ENCODE measurements at places on chromosomes 4 and X.

DNA sequence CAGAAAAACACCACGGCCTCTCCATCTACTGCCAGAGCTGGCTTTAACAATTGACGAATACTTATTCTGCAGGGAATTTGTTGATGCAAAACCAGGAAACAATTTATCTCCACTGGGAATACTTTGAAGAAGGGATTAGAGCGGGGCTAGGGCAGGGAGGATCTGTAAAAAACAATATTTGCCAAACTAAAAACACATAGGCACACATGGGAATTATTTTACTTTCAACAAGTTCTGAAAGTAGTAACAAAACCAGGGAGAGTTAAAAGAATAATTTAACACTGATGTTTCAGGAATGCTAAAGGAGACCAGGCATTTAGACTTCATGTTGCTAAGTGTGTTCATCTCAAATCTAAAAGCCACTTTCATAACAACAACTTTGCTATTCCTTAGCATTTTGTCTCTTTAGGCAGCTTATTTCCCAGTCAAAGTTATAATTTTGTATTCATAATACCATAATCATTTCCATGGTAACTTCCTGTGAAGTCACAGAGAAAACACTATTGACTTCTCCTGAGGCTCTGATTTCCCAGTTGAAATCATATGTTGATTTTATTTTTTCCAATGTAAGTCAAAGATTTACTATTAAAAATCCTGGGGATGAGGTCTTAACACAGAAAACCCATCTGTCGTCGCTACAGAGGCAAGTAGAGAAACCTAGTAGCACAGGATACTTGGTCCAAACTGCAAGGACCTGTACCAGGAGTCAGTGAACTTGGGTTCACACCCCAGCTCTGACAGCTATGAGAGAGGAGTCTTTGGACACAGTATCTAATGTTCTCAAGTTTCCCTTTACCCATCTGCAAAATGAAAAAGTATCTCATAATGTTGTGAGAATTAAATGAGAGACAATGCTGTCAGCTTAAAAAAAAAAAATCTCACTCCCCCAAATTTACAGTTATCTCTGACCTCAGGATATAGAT lies 69.3 kb downstream of the SH3RF1 start:
- no peak for DNase-seq

DNA sequence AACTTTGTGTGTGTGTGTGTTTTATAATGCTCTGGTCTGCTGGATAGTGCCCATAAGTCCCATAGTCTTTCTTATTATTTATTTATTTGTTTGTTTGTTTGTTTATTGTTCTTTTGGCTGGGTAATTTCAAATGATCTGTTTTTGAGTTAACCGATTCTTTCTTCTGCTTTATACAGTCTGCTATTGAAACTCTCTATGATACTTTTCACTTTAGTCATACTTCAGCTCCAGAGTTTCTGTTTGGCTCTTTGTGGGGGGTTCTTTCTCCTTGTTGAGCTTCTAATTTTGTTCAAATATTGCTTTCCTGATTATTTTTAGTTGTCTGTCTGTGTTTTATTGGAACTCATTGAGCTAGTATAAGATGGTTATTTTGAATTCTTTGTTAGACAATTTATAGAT lies 10.0 kb downstream of the CXCL3 start:
- no peak for DNase-seq

GRCh38 chrX:55129361-55129760 lies 40.5 kb downstream of the PAGE2 start:
- no peak for DNase-seq

- DNase-seq, result no peak
Observed at GRCh38 chr4:90226734-90227133, 99.5 kb downstream of the CCSER1 start.

DNA sequence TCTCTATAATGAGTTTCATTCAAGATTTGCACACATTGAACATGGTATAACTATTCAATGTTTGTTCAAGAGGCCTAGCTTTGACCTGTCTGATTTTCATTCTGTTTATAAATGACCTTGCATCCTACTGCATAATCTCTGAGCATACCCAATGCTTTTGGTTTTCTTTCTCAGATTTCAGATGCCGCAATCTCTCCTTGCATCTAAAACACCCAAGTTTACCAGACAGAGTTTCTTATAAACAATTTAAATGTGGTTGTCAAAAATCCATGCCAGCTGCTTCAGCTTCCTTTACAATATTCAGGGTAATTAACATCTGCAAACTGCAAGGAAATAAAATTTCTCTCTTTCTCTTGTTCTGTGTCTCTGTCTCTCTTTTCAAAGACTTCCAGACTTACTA lies 123.0 kb upstream of the PCDH18 start:
- no peak for DNase-seq

DNA sequence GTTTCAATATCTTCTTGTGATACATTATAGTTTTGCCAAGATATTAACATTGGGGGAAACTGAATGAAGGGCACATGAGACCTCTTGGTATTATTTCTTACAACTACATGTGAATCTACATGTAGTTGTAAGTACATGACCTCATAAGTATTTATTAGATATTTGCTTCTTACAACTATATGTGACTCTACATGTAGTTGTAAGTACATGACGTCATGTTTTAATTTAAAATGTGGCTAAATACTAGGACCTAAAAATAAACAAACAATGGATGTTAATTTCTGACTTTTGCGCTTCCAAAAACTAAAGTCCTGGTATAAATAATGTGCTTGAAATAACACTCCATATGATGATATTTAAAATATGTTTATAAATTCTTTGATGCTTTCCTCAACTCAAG lies 190.2 kb downstream of the CBLL2 start:
- no peak for DNase-seq

DNA sequence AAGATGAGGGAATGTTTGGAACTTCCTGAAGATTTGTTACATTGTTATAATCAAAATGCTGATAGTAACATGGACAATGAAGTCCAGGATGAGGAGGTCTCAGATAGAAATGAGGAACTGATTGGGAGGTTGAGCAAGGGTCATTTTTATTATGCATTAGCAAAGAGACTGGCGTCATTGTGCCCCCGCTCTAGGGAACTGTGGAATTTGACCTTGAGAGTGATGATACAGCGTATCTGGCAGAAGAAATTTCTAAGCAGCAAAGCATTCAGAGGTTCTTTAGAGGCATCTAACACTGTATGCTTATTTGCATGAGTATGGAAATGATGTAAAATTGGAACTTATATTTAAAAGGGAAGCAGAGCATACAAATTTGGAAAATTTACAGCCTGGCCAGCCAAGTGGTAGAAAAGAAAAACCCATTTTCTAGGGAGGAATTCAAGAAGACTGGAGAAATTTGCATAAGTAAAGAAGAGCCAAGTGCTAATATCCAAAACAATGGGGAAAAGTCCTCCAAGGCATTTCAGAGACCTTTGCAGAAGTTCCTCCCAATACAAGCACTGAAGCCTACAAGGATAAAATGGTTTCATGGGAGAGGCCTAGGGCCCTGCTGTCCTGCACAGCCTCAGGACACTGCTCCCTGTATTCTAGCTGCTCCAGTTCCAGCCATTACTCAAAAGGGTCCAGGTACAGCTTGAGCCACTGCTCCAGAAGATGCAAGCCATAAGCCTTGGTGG lies 483.0 kb upstream of the NDST4 start:
- no peak for DNase-seq

GRCh38 chr4:28973587-28974350 lies 1746.4 kb upstream of the PCDH7 start:
- no peak for DNase-seq

DNA sequence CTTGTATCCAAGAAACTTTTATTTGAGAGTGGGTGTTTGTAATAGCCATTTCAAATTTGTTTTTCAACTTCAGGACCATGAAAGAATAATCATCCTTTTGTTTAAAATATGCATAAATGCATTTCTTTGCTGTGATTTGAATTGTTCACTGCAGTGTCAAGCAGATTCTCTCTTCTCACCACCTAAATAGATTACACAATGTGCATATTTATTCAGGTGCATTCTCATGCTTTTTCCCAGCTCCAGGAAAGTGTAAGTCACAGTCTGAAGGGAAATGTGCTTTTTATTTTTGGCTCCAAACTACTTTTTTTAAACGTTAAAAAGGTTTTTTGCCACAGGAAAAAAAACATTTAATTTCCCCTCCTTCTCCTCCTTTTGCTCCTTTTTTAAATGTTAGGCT lies 17.5 kb downstream of the C4orf33 start:
- DNase-seq, result no peak

DNA sequence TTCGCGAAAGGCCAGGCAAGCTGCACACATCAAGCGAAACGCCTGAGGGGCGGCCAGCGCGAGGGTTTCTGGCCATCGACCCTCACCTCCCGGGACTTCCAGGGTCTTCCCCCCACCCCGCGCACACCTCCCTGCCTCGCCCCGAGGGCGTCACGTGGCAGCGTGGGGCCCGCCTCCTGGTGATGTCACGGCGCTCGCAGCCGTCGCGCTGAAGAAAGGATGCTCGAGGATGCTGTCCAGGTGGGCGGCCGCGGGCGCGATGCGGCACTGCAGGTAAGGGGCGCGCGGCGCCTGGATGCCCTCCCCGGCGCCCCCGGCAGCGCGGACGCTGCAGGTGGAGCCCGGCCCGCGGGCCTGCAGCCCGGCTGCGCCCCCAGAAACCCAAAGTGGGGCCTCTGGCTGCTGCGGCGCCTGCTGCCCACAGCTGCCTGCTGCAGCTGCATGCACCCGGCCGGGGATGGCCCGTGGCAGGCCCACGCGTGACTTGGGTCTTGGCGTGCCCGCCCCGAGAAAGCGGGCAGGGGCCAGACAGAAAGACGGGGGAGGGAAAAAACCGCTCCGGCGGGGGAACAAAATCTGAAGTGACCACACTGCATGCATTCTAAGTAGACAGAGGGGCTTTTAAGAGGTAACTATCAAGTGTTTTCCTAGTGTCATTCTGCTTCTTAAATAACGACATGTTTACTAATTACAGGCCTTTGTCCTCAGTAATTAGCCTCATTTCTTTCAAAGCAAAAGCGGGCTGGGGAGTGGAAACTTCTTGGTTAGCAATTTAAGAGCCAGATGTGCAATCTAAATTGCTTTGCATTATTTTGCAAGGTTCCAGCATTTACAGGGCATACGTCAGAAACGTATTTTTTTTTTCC lies 1.7 kb downstream of the CLCN4 start:
- DNase-seq, result no peak

DNA sequence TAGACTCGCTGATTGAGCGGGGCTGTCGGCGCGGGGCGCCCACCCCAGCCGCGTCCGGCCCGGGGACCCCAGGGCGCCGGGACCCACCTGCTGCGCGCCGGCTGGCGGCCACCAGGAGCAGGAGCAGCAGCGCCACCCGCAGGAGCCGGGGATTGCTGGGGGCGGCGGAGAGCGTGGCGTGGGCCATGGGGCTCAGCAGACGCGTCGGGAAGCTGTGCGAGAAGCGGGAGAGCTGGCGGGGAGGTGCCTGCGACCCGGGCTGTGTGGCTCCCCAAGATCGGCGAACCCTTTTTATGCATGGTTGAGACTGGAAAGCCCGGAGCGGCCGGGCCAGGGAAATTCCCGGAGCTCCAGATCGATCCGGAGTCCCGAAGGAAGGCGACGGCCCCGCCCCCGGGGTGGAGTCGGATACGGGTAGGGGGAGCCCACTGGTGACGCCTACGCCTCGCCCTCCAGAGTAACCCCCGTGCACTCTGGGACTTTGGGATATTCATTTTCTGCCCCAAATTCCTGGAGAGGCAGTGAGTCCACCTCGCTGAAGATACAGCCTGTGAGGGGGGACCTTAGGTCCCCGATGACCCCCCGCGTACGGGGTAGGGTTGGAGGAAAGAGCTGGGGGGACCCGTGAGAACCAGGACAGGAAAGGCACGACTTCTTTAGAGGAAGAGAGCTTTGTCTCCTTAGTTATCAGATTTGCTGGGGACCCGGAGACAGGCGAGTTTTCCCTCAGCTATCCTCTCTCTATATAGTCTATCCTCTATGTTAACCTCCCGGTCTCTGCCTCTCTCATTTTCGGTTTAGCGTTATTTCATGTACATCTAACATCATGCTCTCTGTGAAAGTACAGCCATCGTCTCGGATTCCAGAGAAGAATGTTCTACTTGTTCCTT lies at the start of gene CXCL3:
TSS of gene CXCL3 (minus strand) at position 265 of the 890 bp plus-strand sequence. CDS start at position 187, 78 bp downstream.
- no peak for DNase-seq

- DNase-seq, result no peak
Observed at GRCh38 chrX:26873736-26874135, 589.4 kb downstream of the PPP4R3C start.

- no peak for DNase-seq
Observed at GRCh38 chr4:123976285-123976684, 579.7 kb downstream of the SPRY1 start.

DNA sequence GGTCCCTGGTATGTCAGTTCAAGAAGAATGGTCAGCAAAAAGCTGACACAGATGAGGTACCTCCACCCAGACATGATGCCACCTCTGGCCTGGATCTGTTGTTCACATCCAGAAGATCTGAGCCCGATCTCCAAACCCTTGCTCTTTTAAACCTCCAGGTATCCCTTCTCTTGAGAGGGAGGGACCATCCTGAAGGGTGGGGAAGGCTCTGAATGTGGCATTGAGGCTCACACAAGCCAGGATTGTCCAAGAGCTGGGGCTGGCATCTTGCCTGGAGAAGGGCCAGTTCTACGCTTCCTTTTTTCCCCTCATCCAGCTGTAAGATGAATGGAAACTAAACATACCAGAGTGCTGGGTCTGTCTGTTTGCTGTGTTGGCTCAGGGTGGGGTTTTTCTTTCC lies at the start of gene ITIH6:
TSS of gene ITIH6 (minus strand) at position 119 of the 400 bp plus-strand sequence. CDS start at position 74, 45 bp downstream.
- no peak for DNase-seq

GRCh38 chrX:135086197-135086854 lies 34.0 kb downstream of the ETDB start:
- DNase-seq, result no peak

DNA sequence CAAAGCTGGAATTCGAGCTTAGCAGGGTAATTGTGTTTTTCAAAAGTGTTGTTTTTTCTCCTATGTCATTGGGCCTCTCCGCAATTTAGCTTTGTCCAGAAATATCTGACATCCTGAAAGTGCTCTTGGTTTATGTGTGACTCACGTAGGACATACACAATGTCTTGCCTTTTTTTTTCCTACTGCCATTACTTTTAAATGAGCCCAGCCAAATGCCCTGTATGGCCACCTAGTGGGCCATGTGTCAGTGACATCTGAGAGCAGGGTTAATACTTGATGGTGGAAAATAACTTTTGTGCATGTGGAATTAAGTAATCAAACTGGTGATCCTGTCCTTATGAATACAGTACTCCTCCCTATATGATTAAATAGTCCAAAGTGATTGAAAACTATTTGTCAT lies 1411.1 kb upstream of the TENM3 start:
- no peak for DNase-seq

DNA sequence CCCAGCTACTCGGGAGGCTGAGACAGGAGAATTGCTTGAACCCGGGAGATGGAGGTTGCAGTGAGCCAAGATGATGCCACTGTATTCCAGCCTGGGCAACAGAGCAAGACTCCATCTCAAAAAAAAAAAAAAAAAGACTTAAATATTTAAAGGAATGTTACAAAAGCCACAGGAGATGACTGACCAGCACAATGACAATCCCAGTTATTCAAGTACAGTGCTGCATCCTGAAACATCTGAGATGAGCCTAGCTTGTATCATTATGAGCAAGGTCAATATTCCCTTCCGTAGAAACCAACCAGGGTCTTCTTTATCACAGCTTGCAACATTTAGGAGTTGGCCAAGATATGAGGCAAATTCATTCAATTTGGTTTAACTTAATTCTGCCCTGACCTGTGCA lies 38.6 kb downstream of the LNX1 start:
- DNase-seq, result no peak
